ENCODE measurements at places on chromosomes 1 and 21. TPM values are rescaled to one million over a fixed set of nuclear protein-coding genes. Genes with fewer than 3 reads are reported as not detected.

Gene MATN1
- 0.28 TPM for total RNA-seq

Gene IL19
- total RNA-seq = not detected

Gene GCSAML
- total RNA-seq = not detected

Gene EDN2
- total RNA-seq = 0.28 TPM

Gene KRTAP12-1
- total RNA-seq = not detected

Gene KRTAP19-3
- not detected for total RNA-seq

Gene CRB1
- under 0.01 TPM for total RNA-seq

Gene INKA2
- total RNA-seq = 30.7 TPM

Gene TNFSF18
- total RNA-seq = 0.58 TPM

Gene HMGCL
- total RNA-seq = 63.4 TPM

Gene TFF1
- not detected for total RNA-seq

Gene NDUFS5
- 589 TPM for total RNA-seq
